ENCODE measurements at places on chromosomes 1 and 21. TPM values are rescaled to one million over a fixed set of nuclear protein-coding genes. Genes with fewer than 3 reads are reported as not detected.

Gene WDR47
- polyA plus RNA-seq, result 14.6 TPM

Gene ANGPTL7
- polyA plus RNA-seq, result not detected

Gene WDR77
- 44.7 TPM for polyA plus RNA-seq

Gene ICOSLG
- 6.7 TPM for polyA plus RNA-seq

Gene ACADM
- polyA plus RNA-seq, result 110 TPM

DNA sequence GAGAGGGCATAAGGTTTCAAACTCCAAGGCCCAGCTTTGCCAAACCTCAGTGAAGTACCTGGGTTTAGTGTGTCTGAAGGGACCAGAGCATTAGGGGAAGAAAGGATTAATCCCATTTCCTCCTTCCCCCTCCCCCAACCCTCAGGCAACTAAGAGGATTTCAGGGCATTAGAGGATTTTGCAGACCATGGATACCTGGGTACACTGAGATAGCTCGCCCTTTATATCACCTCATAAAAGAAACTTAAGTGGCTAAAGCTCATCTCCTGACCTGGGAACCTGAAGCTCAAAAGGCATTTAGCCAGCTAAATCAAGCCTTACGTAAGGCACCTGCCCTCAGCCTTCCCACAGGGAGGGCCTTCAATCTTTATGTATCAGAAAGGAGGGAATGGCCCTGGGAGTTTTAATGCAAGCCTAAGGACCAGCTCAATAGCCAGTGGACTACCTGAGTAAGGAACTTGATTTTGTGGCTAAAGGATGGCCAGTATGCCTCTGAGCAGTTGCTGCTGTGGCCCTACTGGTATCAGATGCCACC is 26.4 kb upstream of the SMYD3 start:
- no peak for DNase-seq

DNA sequence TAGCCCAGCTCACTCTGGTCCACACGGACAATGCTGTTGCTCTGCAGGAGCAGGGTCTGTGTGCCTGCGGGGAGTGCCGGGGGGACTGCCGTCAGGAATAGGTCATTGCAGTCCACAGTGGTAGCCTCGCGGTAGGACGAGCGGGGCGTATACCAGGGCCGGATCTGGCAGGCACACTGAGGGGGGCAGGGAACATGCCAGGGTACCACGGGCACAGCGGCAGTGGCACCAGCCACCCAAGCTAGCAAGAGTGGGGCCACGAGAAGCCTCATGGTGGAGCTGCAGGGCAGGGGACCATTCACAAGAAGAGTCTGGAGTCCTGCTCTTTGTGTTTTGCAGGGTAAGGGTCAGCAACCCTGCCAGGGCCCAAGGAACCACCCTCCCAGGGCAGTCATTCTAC is 65.8 kb downstream of the LRRN2 start:
- no peak for DNase-seq

DNA sequence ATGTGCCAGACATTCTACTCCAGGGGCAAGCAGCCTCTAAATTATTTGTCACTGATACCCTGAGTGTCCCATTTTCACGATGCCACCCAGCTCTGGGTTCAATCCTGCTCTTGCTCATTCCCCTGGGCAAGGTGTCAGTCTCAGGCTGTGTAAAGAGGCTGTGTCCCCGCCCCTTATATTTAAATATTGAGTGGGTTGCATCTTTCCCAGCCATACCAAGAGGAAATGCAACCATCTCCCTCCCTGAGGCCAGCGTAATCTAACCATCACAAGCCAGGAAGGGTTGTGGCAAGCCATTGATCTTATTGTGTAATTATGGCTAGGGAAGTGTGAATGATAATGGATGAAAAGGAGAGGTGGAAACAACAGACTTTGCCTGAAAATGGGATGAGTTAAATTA is 54.7 kb upstream of the CLDN14 start:
- no peak for DNase-seq

DNA sequence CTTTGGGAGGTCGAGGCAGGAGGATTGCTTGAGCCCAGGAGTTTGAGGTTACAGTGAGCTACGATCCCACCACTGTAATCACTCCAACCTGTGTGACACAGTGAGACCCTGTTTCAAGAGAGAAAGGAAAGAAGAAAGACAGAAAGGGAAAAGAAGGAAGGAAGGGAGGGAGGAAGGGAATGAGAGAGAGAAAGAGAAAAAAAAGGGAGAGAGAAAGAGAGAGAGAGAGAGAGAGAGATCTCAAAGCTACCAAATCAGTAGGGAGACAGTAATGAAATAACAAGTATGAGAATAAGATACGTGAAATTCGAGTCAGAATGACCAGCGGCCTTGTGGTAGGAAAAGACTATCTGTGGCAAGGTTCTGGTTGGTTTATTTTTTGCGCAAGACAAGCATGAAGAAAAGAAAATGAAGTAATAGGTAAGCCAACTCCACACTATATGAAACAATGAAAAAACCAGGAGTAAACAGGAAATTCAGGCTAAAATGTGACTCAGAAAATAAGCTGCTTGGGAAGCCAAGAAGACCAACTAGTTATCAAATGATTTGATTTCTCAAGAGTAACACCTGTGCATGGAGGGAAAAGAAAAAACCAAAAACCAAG is 8.9 kb downstream of the MTF1 start:
- no peak for DNase-seq

Data from left renal cortex interstitium (tissue), 4 donors.